ENCODE measurements at places on chromosomes 6 and 20. TPM values are rescaled to one million over a fixed set of nuclear protein-coding genes. Genes with fewer than 3 reads are reported as not detected.

SPATA25 gene
- total RNA-seq, result 0.42 TPM

GPLD1 gene
- 2.1 TPM for total RNA-seq

PANK2 gene
- 41.6 TPM for total RNA-seq

OR12D3 gene
- total RNA-seq, result not detected

HAO1 gene
- 0.12 TPM for total RNA-seq

LGSN gene
- 0.30 TPM for total RNA-seq

- DNase-seq, result no peak
These were observed 5.1 kb upstream of the TFAP2A start for GRCh38 chr6:10419749-10420545.

DNA sequence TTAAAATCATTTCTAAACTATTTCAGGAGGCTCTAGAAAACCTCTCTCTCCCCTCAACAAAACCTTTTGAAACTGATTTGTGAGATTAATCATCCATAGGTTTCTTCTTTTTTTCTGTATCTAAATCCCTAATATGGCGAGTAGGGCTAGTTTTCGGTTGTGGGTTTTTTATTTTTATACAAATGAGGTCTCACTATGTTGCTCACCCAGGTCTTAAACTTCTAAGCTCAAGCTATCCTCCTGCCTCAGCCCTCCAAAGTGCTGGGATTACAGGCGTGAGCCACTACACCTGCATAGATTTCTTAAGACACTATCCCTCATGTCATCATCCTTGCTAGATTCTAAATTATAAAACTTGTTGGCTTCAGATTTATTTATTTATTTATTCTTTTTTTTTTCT lies 43.9 kb downstream of the ORC3 start:
- DNase-seq, result no peak

DNA sequence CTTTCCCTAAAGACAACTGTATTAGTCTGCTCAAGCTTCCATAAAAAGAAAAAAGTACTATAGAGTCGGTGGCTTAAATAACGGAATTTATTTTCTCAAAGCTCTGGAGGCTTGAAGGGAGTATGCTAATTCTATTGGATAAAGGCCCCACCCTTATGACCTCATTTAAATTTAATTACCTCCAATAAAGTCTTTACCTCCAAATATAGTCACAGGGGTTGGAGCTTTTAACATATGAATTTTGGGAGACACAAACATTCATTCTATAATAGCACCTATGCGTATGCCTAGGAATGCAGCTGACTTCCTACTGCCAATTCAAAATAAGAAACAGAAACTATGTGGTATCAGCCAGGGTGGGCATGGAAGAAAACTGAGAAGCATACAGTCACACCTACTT lies 25.4 kb downstream of the KIAA0319 start:
- no peak for DNase-seq

- no peak for DNase-seq
These were observed 12.9 kb upstream of the DSP start for GRCh38 chr6:7528565-7528964.

DNA sequence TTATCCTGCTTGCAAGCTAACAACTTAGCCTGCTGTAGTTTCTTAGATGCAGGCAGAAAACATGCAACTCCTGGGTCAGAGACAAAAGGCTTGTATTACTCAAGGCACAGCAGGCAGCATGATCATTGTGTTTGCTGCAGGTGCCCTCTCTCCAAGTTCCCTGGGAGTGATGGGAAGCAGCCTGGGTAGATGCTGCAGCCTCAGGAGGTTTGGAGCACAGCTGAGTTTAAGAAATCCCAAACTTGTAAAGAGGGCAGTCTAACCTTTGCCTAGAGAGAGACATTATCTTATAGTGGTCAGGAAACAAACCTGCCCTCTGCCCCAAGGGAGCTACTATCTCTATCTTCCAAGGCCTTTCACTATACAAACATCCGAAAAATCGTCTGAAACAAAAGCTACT lies 61.1 kb downstream of the PFDN4 start:
- no peak for DNase-seq

- peak; percentile 27 for DNase-seq
These were observed 1.1 kb upstream of the LSM14B start for GRCh38 chr20:62120990-62121775.
